Naive thymus-derived CD8-positive, alpha-beta T cell (primary cell): ENCODE measurements at places on chromosomes 12 and 14. TPM values are rescaled to one million over a fixed set of nuclear protein-coding genes. Genes with fewer than 3 reads are reported as not detected.

- H3K27me3 ChIP-seq, result no peaks in the 10 kb centered on the region
- H3K4me3 ChIP-seq, result no peak overlapping the region
- no peak for DNase-seq
- H3K4me1 ChIP-seq, result no peaks in the 10 kb centered on the region
- no peaks in the 10 kb centered on the region for H3K36me3 ChIP-seq
Measured at GRCh38 chr12:80792861-80793260, 76.1 kb downstream of the MYF5 start.

Gene RHOJ
- total RNA-seq, result not detected

Gene FAM90A1
- total RNA-seq, result not detected

DNA sequence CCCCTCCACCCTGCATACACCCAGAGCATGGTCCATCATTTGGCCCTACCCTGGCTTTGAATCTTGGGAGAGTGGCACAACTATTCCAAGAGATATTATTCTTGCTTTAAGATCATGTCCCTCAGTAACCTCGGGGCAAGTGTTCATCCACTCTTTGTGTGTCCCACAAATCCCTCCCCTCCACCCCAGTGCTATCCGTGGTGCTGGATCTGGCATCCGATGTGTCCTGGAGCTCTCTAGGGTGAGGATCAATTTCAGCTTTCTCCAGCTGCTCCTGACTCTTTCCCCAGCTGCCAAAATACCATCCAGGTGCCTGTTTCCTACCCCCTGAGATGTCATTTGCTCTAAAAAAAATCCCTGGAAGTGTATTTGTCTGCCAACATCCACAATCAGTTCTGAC, 64.8 kb upstream of the CMKLR1 start:
- no peaks in the 10 kb centered on the region for H3K4me1 ChIP-seq
- H3K36me3 ChIP-seq, result peaks cover 25% of the 10 kb centered on the region
- no peak overlapping the region for H3K4me3 ChIP-seq
- DNase-seq, result no peak
- peaks cover 20% of the 10 kb centered on the region for H3K27me3 ChIP-seq

DNA sequence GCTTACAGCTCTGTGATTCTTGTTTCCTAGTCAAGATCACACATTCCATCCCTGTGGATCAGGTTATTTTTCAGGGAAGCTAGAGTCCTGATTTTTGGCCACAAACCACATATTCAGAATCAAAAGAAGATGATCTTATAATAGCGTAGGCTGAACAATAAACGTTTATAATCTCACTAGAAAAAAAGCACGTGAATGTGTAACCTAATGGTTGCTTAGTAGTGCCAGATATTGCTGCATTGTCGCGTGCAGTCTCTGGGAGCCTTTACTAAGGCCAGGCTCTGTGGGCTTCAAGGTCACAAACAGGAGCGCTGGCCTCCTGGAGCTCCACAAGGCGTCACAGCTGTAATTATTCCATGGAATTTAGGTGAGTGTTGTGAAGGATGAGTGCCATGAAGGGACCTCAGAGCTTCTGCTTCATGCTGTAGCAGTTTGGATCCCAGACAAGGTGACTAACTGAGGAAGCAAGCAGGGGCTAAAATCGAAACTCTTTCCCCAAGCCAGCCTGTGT, 17.4 kb downstream of the CDKN1B start:
- peak overlapping the region; percentile 95 for H3K27ac ChIP-seq
- H3K4me1 ChIP-seq, result peaks cover 47% of the 10 kb centered on the region
- no peak for DNase-seq

Gene THTPA
- 28.5 TPM for total RNA-seq
